ENCODE measurements at places on chromosomes 11 and 22.

- no peak for DNase-seq
Observed at GRCh38 chr11:128868841-128869671, 2.0 kb upstream of the KCNJ1 start.

- no peak for DNase-seq
Observed at GRCh38 chr11:63629426-63629825, 15.2 kb upstream of the PLAAT3 start.

DNA sequence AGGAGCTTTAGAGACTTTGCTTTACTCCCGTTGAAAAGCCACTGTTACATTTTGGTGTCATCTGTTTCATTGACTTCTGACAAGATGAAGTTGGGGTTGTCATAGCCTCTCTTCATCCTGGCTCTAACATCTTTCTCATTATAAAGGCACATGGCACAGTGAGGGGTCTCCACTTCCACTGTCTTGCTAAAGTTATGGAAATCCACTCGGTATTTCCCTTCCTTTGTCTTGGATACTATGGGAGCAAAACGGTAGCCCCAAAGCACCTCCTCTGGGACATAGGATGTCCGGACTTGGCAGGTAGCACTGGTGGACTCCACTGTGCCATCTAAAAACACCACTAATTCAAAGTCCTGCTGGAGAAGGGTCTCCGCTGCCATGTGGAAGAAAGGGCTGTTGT lies 28.0 kb downstream of the KCNJ1 start:
- no peak for DNase-seq

DNA sequence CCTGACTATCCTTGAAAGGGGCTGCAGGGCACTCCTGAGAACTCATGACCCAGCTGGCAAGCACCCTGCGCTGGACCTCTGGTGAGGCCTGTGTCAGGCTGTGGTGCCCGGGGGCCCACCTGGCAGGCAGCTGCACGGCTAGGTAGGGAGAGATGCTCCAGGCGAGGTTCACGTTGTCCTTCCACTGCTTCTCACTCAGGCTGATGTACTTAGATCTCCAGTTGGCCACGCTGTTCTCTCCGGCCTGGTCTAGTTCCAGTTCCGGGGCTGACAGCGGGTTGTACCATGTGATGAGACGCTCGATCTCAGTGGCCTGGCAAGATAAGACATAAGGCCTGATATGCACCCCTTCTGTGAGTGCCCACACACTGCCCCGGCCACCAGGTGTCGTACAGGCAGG lies 44.7 kb upstream of the SERPIND1 start:
- DNase-seq: no peak

- DNase-seq: no peak
Observed at GRCh38 chr11:128696941-128697340, 3.1 kb downstream of the FLI1 start.

DNA sequence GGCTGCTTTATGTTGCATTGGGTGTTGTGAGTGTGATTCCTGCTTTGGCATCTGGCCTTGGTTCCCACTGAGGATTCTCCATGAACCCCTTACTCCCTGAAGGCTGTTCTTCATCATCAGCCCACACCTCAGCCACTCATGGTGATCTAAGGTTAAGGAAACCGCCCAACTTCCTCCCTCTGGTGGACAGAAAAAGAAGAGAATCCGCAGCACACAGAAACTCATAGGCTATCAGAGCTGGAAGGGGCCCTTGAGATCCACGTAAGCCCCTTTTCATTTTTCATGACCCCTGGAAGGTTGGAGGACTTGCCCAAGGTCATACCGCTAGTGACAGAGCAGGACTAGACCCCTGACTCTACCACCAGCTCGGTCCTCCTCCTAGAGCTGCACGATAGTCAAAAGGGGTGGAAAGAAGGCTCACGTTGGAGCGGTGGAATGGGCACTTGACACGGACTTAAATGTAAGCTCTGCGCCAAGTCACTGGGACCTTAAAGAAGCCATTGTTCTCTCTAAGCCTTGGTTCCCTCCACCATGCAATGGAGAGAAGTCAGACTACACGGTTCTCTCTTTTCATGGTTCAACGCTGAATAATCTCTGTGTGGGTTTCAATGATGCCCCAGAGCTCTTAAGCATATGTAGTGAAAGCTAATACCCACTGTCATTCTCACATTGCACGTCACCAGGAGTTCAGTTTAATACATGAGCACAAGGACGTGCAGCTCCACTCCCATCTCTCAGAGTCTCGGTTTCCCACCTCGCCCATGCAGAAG lies 83.6 kb upstream of the CRTAM start:
- no peak for DNase-seq

DNA sequence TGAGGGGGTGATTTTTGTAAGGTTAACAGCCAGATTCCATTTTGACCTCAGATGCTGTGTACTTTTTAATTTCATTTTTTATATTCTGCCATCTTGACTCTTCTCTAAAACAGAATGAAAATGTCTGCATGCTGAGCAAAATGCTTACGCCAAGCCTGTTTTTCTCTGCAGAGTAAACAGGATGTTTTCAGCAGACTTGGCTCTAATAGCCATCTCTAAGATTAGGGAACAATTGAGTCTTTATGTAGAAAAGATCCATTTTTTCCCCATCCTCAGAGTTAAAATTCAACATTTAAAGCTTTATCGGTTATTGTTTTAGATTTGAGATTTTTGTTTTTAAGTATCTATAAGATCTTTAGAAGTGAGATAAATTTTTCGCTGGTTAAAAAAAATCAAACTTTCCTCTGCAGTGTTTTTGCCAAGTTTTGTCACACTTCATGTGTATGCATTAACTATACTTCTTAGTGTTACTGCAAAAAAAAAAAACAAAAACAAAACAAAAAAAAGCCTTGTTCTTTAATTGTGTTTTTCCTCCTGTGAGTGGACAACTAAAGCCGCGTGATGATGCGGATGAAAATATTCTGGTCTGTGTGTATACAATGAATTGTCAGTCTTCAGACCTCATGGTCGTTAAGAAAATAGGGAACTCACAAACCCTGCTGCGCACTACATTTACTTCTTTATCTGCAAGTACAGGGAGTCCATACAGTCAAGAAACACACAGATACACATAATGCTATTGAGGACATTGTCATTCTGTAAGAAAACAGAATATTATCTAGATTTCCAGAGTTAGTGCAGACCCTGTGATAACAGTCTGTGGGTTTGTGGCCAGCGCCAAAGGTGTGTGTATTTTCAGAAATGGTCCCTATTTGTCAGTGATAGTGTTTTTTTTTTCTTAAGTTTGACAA lies 17.5 kb upstream of the ADSL start:
- no peak for DNase-seq

- DNase-seq: no peak
Observed at GRCh38 chr22:44592126-44592823, 94.2 kb upstream of the RTL6 start.

DNA sequence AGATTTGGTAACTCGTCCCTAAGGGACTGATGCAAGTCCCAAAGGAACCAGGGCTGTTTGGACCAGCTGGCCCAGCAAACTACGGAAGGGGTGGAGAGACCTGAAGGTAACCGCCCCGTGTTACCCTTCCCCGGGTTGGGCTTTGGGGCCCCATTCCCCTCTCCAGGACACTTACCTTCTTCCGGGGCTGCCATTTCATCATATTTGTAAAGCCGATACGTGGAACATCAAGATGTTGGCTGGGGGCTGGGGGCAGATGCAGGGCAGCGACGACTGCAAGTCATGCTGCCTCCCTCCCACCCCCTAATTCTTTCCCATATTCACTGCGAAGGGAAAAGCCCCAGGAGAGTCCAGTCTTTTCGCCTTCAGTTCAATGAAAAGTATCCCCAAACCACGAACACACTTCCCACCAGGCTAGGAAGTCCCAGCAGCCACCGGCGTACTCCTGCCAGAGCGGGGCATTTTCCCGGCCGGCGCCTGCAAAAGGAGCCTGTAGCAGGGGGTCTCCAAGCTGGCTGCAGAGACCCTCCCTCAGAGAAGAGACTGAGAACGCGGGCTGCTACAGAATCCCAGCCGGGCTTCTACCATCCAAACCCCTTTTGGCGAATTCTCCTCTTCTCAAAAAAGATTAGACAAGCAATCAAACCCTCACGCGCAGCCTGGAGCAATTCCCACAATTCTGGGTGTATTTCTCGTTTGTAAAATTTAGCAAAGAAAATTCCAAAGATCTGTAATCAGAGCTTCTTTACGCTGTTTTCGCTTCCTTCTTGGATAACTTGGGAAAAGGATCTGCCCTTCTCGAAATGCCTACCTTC lies 236.7 kb downstream of the TTC28 start:
- DNase-seq: peak; percentile 10

GRCh38 chr11:68979931-68980775 lies 633 bp downstream of the MRGPRD start:
- no peak for DNase-seq

DNA sequence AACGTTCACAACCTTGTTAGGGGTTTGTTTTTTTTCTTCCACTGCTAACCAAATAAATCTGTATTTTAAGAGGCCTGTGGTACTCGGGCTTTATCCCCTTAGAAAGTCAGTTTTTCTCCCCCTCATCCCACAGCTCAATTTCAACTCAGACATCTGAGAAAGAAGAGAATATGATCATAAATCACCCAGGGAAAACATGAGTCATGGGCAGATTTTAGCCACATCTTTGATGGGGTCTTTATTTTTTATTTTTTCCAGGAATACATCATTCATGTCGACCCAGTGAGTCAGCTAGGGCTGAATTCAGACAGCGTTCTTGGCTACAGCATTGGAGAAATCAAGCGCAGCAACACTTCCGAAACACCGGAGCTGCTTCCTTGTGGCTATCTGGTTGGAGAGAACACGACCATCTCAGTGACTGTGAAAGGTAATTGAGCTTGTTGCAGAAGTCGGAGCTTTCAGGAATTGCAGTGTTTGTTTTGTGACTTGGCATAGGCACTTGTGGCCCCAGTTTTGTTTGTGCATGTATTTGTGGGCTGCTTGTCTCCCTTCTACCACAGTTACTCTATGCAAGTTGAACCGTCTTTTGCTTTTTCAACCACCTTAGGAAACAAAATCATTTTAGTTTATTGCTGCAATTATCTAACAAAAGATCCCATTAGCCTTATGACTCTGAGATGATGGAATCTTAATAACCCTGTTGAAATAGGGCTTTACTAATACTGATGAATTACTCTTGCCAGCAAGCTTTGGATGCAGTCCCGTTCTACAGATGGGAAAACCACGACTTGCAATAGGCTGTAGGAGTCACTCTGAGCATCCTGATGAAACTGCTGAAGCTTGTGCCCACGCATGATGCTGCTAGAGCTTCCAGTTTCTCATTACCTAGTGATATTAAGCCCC lies 62.7 kb downstream of the DBX1 start:
- DNase-seq: no peak

DNA sequence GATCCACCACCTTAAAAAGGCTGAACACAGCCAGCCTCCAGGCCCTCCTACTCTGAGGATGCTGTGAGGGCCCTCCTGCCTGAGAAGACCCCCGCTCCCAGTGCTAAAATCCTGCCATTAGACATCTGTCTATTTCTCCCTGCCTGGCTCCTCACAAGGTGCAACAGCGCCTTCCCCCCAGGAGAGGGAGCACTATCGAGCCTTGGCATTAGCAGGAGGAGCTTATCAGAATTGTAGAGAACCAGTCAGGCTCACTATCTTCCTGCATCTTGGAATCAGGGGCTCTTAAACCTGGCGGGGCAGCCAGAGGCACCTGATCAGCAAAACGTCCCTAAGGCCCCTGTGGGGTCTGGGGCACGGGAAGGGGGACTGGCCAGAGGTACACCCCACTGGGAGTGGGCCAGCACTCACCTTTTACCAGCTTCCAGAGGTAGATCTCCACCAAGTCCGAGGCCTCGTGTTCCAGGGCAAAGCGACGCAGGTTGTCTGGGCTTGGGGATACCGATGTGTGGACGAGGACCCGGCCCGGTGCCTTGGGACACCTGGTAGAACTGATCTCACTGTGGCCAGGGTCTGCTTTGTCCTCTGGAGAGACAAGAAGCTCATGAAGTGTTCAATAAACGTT lies 28.7 kb downstream of the CHRDL2 start:
- DNase-seq: peak; percentile 32

DNA sequence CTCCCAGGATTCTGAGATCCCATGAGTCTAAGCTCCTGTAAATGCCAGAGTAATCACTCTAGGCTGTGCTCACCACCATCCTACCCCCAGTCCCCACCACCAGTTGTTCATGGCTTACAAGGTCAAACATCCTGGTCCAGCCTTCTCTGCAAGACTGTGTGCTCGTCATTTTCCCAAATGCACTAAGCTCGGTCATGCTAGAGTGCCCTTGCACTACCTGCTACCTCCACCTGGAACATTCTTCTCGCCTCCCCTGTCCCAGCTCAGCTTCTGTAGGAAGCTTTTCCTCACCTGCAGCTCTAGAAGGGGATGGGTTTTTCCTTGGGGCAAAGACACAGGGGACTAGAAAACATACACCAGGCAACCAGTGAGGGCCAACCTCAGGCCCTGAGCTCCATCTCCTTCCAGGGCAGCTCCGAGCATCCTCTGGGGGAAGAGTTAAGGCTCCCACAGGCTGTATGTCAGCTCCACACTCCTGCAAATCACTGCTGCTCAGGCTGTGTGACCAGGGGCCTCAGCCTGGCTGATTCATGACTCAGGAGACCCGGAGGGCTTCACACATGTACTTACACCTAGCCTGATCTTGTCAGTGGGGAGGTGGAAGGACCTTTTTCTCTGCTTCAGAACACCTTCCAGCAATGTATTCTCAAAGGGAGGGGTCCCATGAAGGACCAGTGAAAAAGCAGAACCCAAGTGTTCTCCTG lies 37.2 kb upstream of the CSNK2A3 start:
- DNase-seq: no peak

DNA sequence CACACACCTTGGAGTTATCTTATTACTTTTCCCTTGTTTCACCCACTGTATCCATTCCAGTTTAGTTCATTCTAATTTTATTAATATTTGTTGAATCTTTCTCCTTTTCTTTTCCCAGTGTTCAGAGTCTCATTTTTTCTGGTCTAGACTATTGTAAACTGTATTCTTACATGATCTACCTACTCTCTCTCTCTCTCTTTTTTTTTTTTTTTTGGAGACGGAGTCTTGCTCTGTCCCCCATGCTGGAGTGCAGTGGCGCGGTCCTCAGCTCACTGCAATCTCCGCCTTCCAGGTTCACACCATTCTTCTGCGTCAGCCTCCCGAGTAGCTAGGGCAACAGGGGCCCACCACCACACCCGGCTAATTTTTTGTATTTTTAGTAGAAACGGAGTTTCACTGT lies 2.1 kb downstream of the ANKRD42 start:
- no peak for DNase-seq

DNA sequence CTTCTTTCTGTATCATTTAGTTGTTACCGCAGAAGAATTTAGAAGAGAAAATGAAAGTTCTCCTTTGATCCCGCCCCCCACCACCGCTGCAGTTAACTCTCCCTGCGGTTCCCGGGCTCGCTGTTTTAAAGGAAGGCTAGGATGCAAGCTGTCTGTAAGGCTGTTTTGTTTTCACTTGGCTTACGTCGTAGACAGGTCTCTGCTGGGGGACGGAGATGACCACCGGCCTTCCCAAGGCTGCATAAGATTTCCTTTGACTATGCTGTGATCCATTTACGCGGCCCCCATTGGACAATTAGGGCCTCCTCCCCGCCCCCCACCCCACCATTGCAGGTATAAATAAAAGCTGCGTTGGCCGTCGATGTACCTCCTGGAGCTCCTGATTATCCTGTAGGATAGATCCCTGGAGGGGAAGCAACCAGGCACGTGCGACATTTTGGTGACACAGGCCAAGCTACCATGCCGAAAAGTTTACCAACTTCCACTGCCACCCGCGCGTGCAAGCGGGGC lies 1.4 kb upstream of the CPT1A start:
- DNase-seq: no peak
